ENCODE measurements at places on chromosomes 7 and 10.

DNA sequence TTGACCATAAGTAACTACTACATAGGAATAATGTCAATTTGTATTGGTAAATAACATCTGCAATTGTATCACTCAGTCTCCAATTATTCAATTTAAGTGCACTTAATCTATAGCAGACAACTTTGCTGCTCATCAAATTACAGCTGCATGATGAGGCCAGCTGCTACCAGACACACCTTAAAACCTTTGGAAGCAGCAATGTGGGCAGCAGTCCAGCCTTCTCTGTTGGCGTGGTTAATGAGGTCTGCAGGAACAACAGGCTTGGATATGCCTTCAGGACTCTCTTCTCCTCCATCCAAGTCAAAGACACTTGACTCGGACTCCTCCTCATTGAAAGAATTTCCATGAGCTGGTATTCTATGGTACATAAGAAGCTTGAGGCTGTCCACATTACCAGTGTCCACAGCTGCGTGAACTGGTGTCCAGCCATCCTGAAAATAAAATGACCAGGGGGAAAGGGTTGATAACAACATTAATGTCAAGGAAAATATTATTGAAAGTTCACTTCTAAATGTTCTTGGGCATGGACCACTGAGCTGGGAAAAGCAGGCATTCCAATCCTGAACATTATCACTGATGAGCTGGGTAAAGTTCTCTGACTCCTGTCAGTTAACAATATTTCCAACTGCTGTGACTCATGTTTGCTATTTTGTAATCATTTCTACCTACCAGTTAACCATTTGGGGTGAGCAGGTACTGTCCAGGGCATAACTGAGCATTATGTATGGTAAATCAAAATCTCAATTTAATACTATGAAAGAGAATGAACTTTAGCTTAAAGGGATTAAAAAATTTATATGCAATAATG lies 95.7 kb downstream of the CTTNBP2 start:
- no peak for DNase-seq

GRCh38 chr10:126696684-126697083 lies 26.2 kb upstream of the C10orf90 start:
- DNase-seq, result no peak

DNA sequence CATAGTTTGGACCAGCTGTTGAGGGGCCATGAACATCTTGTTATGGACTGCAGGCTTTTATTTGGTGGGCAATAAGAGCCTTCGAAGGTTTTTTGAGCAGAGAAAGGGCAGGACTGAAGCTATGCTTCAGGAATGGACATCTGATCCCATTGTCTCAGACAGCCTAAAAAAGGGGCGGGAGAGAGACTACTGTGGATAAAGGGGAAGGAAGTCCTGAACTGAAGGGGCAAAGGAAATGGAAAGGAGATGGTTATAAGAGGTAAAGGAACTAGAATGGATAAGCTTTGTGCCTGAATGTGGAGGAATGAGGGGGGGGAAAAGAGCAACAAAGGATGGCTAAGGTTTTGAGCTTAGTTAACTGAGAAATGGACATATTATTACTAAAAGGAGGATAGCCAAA lies 172.5 kb downstream of the SKAP2 start:
- no peak for DNase-seq

GRCh38 chr10:73065441-73065840 lies 31.2 kb downstream of the P4HA1 start:
- no peak for DNase-seq

DNA sequence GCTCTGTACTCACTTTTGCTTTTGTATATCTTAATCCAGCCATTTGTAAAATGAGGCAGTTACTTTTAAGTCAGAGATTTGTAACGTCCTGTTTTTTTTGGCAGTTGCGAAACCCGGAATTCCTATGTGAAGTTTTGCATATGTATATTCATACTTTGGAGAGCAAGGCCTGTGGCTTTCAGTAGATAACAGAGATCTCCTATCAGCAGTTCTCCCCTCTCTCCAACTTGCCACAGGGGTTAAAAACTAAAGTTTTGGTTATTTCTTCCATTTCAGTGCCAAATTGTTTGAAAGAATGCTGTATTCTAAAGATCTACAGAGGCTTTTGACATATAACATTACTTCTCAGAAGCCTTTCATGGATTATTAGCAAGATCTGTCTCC lies 102.4 kb downstream of the EXOC4 start:
- DNase-seq, result no peak

- DNase-seq, result peak; percentile 62
Observed at GRCh38 chr7:5679813-5680473, 101.5 kb downstream of the RNF216 start.

- DNase-seq, result no peak
Observed at GRCh38 chr7:155219947-155220769, 77.5 kb upstream of the INSIG1 start.

- DNase-seq, result no peak
Observed at GRCh38 chr7:2608921-2609411, 22.8 kb upstream of the TTYH3 start.

Measured in left ventricle myocardium superior (tissue), 1 donor.